ENCODE measurements at places on chromosomes 12 and 14.

GRCh38 chr12:27143256-27144069, 61.1 kb upstream of the C12orf71 start:
- DNase-seq: no peak

DNA sequence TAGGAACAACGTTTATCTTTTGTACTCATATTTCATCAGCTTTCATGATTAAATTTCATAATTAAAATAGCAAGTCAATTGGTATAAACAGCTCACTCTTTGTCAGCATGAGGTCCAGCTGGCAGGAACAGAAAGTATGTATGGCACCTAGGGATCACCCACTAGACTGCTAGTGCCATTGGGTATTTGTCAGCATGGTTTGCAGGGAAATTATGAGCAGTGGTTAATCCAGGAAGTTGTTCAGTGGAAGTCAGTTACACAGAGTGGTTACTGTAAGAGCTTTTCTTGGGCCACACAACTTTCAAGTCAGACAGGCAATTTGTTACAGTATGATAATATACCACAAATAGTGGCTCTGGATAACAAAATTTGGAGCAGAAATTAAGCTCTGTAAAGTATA, 340.3 kb upstream of the RGS6 start:
- no peak for DNase-seq

GRCh38 chr14:80483331-80483730, 272.0 kb upstream of the DIO2 start:
- no peak for DNase-seq

- DNase-seq: no peak
These were observed 27.9 kb downstream of the HNRNPC start for GRCh38 chr14:21241218-21241819.

GRCh38 chr12:42770261-42770660, 180.7 kb upstream of the PRICKLE1 start:
- DNase-seq: no peak

DNA sequence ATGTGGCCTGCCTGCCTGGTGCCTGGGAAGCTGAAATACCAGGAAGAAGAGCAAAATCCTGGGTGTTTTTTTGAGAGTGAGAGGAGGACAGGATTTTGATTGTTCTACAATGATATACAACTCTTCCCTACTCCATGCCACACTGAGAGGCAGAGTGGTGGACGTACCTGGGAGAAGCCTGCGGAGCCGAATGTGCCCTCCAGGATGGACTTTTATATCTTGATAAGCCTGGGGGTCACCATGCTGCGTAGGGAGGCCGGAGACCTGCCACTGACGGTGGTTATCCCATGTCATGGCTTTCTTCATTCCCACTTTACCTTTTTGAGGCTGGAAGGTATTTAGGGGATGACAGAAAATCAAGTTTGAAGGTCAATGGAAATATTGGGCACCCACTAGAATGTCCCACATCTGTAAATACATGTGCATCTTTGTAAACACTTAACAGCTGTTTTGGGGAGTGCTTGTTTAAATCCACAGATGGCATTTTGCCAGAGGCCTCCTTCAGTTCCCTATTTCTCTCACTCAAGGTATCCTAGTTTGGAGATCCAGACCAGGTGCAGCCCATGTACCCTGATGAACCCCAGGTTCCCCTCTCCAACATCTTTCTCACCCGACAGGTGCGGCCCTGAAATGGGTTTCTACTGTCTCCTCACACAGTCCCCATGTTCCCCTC, 1.1 kb upstream of the GLT1D1 start:
- DNase-seq: no peak

DNA sequence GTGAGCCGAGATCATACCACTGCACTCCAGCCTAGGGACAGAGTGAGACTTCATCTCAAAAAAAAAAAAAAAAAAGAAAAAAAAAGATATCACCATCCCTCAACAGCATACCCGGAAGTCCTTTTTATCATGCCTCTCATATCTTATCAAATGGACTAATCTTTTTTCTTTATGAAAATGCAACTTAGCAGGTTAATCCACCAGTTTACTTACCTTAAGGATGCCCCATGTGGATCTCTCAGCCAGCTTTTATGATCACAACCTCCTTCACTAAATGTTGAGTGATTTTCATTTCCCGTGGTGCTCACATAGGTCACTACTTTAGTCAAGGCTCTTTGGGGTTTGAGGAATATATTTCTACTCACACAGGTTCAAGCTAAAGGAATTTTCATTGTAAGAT, 248.8 kb upstream of the TBX3 start:
- no peak for DNase-seq

- DNase-seq: no peak
These were observed 114.7 kb upstream of the AMN1 start for GRCh38 chr12:31843398-31844095.

DNA sequence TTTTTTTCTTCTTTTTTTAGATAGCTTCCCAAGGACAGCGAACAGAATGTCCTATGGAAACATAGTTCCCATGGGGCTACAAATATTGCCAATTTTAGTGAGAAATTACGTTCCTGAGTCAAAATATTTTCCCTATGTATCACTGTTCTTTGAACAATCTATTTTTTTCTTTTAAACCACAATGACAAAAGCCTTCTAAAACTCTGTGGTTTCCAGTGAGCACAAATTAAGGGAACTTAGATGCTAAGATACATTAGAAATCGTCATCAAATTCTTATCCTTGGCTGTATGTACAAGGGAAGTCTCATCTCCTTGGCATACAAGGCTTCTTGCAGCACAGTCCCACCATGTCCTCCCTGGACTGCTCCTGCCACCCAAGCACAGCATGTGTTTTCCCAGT, 17.9 kb downstream of the CPM start:
- no peak for DNase-seq

DNA sequence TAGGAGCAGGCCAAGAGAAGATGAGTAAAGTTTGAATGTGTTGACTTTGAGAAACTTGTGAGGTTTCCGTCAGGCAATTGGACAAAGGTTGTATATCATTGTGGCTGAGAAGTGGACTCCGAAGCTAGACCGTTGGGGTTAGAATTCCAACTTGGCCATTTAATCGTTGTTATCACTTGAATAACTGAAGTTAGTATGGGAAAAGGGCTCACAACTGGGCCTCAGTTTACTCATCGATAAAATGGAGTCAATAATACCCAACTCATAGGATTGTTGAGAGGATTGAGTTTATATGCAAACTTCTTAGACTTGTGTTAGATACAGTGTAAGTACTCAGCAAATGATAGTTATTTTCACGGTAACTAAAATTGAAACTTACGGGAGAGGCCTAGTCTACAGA, 846 bp downstream of the SLIRP start:
- no peak for DNase-seq

DNA sequence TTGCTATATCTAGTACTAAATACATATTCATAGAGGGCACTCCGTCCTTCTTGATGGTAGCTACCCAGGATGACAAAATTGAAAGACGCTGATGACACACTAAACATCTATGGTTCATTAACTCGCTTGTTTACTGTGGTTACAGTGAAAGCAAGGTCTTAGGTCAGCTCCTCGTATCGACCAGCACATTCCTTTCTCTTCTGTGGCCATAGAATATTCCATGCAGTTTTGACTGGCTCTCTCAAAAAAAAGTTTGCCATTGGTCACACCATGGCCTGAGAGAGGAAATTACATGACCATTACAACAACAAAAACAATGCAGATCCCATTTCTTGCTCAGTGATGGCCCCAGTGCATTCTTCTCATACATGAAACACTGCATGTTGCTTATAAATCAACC, 411.4 kb upstream of the SOX5 start:
- DNase-seq: no peak

DNA sequence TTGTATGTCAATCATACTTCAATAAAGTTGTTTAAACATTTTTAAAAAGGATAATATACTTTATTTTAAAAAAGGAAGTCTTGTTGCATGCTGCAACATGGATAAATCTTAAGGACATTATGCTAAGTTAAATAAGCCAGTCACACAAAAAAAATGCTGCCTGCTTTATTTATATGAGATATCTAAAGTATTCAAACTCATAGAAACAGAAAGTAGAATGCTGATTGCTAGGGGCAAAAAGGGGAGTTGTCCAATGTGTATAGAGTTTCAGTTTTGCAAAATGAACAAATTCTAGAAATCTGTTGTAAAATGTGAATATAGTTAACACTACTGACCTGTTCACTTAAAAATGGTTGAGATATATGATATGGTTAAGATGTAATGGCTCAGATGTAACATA, 8.7 kb downstream of the KLRC4 start:
- no peak for DNase-seq

DNA sequence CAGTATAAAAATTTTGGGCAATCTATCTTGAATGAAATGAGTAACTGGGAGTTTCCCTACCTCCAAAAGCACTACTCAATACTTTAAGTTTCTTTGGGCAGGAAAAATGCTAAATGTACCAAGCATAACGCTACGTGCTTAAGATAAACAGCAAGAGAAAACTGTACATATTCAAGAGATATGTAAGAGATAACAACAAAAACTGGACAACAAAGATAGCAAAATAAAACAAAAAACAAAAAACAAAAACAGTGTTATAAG, 20.0 kb downstream of the PTGES3 start:
- DNase-seq: no peak

GRCh38 chr12:88628856-88629509, 48.7 kb upstream of the KITLG start:
- no peak for DNase-seq

- DNase-seq: no peak
These were observed 137.0 kb upstream of the HIF1A start for GRCh38 chr14:61558271-61558670.

- no peak for DNase-seq
These were observed 49.8 kb downstream of the NTN4 start for GRCh38 chr12:95740751-95741150.

GRCh38 chr12:51270067-51270950, at the start of gene SMAGP:
TSS of gene SMAGP (minus strand) at chr12:51270415. CDS start at chr12:51269278, 1,137 bp downstream.
- DNase-seq: no peak

GRCh38 chr12:50572287-50572686, 67.5 kb downstream of the DIP2B start:
- no peak for DNase-seq

DNA sequence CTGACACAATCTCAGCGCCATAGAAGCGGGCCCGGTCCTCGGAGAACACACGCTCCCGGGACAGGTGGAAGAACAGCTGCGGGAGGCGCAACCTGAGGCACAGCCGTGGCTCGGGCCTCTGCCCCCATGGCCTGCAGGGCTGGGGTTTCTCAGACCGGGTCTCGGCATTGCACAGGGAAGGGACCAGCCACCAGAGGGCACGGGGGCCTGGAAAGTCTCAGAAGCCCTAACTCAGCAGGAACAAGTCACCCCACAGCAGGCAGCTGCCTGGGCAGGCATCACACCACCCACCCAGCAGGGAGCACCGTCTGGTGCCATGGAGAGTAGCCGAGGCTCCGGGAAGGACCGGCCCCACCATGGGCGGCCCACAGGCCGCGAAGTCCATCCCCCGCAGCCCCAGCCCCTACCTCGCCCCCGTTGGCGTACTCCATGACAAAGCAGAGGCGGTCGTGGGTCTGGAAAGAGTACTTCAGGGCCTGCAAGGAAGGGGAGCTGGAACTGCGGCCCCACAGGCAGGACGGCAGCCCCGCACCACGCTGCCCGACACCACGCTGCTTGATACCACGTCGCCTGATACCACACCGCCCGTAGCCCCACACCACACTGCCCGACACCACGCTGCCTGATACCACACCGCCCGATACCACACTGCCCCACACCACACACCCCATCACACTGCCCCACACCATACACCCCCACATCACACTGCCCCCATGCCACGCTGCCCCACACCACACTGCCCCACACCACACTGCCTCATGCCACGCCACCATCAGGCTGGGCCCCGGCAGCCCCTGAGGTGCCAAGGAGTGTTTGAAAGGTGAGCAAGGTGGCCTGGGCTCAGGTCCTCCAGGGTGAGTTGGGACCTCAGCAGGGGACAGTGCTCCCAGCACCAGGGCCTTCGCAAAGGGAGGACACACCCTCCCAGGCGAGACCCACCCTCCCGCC, 20.8 kb downstream of the SIVA1 start:
- no peak for DNase-seq
